NCI-H748 treated with DMSO at 0.1 percent for 48 hours (cell line): ENCODE measurements at places on chromosomes 4 and X.

- no peak for DNase-seq
These were observed 20.5 kb downstream of the PKD2 start for GRCh38 chr4:88027611-88028608.

GRCh38 chr4:132513491-132513890, 635.6 kb upstream of the PCDH10 start:
- no peak for DNase-seq

- DNase-seq = no peak
These were observed 1599.7 kb downstream of the ARAP2 start for GRCh38 chr4:34644579-34645115.

DNA sequence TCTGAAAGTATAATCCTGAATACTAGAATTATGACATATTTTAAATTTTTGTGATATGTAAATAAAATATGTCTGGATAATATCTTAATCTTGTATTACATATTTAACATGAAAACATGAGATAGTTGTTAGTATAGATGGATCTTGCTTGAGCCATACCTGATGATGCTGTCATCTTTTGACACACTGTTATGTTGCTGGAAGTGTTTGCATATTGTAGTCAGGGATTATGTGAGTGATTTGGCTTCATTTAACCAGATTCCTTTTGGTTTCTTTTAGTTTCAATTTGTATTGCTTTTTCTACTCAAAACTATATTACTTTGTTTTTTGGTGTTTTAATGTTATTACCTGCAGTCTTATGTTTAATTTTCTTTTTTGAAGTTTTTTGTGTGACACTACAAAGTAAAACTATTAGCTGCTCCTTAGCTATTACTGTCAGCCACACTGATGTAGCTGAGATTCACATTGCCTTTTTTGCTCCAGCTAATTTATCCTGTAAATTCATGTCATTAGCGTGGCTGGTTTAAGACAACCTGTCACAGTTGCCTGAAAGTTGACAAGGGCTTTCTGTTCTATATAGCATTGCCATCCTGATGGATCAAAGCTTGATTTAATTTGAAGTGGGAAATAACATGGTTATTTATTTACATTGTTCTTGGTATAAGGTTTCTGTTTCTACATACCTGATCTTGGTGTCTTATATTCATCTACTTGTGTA, 33.7 kb downstream of the METAP1 start:
- no peak for DNase-seq

DNA sequence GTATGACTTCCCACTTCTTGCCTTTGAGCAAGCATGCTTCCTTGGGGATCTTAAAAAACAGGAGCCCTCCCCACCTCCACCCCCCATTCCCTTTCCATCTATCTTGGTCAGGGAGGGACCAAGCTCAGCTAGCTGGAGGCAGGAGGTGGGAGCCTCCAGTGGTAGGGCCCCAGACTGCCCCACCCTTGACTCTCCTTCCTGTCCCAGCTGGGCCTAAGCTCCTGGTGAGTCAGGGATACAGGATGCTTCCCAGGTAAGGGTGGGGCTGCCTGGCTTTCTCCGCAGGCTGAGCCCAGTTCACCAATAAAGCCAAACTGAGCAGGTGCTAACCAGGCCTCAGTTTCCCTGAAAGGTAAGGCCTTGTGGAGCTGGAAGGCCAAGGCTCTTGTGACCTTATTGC, 15.2 kb downstream of the EFNB1 start:
- DNase-seq = no peak

DNA sequence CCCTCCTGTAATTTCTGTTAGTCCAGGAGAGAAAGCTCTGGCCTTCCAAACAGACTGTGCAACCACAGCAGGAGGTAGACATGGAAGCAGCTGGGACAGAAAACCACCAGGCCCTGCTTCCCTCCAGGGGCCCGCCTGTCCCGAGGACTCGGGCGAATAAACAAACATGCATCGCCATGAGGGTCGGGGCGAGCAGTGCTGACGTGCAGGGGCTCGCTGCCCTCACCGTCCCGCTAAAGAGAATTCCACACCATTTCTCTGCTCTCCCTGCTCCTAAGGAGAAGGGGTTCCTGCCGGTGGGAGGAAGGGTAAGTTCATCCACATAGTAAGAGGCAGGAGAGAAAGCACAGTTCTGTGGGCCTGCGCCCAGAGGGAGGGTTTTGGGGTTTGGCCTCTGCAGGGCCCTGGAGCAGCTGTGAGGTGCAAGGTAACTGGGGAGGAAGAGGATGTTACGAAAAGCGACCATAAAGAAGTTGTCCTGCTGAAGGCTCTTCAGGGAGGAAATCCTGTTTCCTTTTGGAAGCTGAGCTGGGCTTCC, 54.9 kb downstream of the WFS1 start:
- DNase-seq = no peak

GRCh38 chr4:181202240-181202639, 1041.0 kb upstream of the TENM3 start:
- no peak for DNase-seq

- no peak for DNase-seq
These were observed 4.9 kb downstream of the HUWE1 start for GRCh38 chrX:53681661-53682060.

- DNase-seq = no peak
These were observed 631 bp downstream of the TMEM47 start for GRCh38 chrX:34656467-34656841.

- no peak for DNase-seq
These were observed 235.1 kb downstream of the USP46 start for GRCh38 chr4:52423967-52424366.

GRCh38 chr4:141210168-141210567, 10.5 kb upstream of the ZNF330 start:
- no peak for DNase-seq

GRCh38 chr4:153816542-153816941, 27.7 kb upstream of the SFRP2 start:
- DNase-seq = no peak

GRCh38 chrX:72478853-72479252, 93.8 kb downstream of the HDAC8 start:
- DNase-seq = no peak

DNA sequence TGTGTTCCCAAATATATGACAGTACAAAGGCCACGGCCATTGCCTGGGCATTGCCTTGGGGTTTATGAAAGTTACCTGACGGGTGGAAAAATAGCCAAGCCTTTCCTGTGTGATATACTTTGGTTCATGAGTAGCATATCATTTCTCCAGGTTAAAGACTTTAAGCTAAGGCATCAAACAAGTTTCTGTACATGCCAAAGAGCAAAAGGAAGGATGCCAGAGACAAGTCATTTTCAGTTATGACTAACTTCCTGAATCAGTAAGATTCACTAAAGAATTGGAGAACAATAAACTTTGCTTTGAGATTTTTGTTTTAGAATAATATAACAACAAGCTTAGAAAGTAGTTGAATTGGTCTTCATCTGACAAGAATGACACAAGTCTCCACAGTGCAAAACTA, 9.7 kb upstream of the GUF1 start:
- no peak for DNase-seq

DNA sequence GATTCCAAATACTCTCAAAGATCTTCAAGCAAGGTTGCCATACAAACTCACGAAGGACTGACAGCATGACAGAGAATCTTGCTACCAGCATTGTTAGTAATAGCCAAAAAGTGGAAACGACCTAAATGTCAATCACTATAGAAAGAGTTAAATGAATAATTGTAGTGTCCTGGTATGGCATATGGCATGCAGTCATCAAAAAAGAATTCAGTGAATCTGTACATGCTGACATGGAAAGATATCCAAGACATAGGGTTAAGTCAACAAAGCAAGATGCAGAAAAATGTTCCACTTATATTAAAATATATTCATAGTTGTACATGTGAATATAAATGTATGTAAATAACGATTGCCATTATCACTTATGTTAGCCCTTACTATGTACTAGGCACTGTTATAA, 37.6 kb downstream of the SRPX2 start:
- DNase-seq = no peak

- DNase-seq = no peak
These were observed 68.0 kb upstream of the MSX1 start for GRCh38 chr4:4791299-4792111.

- no peak for DNase-seq
These were observed 205.2 kb downstream of the GALNTL6 start for GRCh38 chr4:172018358-172018757.

DNA sequence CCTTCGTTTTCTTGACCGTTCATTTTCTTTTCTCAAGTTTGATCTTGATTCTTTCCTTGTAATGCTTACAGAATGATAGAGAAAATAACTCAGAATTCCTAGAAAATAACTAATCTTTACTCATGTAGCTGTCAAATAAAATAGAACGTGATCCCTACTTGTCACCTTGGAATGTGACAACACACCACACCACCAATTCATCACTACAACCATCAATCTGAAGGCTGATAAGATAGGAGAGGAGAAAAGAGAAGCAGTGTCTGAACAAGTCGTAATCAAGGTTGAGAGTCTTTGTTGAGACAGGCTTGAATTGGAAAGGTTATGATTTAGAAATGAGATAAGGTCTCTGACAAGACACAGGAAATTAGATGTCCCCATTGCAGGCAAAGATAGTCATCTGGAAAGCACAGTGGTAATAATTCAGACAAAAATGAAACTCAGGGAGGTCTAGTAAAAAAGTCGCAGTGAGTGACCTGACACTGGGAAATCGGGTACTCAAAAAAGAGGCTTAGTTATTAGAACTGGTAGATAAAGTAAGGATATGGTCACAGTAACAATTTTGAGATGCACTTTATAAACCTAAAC, 456.2 kb downstream of the FAT4 start:
- DNase-seq = no peak

- no peak for DNase-seq
These were observed 149.2 kb upstream of the ANKRD50 start for GRCh38 chr4:124861761-124862160.

DNA sequence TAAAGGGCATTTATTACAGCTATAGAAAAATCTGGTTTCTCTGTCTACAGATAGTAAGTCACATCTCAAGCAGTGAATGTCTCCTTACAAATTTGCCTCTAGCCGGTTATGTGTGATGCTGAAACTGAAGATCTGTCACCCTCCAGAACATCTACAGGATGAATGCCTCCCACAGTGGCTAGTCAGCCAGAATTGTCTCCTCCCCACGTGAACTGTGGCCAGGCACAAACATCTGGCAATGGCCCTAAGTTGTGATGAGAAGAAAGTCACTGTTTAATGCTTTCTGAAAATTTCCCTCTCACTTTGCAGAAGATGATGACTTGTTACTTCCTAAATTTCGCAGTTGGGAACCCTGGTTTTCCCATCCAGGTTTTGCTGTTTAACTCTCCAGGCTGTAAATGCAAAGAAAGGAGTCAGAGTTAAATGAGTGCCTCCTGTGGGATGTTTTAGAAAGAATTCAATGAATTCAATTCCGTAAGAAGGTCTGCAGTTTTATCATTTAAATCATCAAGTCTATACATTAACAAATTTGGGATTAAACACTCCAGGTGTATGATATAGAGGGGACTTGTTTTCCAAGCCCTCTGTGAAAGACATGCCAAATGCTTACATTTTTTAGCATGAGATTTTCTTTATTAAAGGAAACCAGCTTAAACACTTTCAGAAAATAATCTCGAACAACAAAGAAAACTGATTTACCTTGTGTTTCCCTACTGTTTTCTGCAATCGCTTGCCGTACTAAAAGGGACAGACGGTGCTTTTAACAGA, 55.4 kb upstream of the TLR3 start:
- no peak for DNase-seq

DNA sequence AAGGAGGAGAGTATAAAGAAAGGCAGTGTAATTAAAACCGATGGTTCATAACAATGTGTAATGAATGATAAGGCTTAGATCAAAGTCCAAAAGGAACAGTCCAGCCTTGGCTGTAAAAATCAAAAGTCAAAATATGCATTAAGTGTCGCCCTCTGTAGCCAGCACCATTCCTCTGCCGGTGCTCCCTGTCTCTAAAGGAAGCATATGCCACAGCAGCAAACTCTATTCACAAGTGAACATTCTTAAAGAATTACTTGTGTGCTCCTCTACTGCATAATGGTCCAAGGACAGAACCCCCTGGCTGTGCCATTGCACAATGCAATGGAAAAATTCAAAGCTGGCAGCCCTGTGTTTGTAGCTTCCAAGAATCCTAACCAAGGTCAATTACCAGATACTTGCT, 16.3 kb upstream of the MBNL3 start:
- no peak for DNase-seq

- DNase-seq = no peak
These were observed 69.2 kb downstream of the MTNR1A start for GRCh38 chr4:186486172-186486571.

DNA sequence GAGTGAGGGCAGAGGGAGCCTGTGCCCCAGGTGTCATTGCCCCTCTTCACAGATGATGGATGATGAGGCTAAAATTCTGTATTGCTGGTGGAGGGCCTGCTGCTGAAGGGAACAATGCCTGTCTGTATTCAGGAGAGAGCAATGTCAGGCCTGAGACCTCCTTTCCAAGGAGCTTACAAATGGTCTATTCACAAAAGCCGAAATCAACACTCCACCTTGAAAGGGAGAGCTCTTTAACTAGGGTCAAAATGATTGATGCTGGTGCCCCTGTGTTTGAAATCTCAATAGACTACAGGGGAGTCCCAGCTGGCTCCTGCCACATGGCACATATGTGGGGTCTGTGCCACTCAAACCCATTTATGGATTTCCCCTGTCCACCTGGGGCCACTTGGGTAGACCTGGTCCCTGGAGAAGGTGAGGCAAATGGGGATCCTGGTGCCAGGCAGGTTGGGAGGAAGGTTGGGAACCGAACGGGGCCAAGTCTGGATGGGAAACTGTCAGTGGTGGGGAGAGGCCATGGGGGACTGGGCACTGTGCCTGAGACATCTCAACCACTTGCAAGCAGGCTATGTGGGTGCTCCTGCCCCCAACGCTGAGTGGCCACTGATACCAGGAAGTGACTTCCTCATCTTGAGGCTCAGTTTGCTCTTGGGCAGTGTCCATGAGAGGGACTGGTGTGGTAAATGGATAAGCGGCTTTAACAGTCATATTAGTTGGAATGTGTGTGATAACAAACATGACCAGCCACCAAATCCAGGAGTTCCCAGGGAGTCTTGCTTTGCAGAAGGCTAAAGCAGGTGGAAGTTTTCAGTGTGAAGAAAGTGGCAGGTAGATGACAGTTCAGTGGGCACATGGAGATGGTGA, 223.8 kb upstream of the PSAPL1 start:
- DNase-seq = no peak

DNA sequence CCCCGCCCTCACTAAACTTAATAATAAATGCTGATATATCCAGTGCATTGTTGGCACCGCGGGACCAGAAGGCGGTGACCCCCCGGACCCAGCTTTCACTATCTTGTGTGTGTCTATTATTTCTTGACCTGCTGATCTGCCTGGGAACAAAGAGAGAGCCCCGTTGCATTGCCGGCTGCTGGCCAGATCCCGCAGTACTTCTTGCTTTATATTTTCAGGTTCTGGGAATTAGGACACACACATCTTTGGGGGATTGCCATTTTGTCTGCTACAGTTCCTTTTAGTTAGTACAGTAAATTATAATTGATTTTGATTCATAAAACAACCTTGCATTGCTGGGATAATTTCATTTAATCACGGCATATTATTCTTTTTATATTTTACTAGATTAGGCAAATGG, 2.2 kb upstream of the RTL8B start:
- no peak for DNase-seq

DNA sequence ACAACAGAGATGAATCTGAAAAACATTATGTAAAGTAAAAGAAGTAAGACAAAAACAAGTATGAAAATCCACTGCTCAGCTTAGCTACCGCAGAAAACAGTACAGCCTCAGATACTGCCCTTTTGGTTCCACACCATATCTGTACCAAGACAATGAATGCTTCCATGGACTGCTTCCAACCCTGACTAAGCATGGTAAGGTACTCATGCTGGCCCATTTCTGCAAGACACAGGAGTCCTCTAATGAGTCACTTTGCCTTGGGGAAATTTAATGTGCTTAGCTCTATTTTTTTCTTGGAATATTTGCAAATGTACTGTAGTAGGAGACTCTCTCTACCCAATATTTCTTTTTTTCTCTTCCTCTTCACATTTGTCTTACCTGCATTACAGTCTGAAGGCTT, 931.7 kb upstream of the HS3ST1 start:
- no peak for DNase-seq
